Activated CD4-positive, alpha-beta T cell treated with anti-CD3 and anti-CD28 coated beads for 48 hours (primary cell): ENCODE measurements at places on chromosomes 4 and X.

DNA sequence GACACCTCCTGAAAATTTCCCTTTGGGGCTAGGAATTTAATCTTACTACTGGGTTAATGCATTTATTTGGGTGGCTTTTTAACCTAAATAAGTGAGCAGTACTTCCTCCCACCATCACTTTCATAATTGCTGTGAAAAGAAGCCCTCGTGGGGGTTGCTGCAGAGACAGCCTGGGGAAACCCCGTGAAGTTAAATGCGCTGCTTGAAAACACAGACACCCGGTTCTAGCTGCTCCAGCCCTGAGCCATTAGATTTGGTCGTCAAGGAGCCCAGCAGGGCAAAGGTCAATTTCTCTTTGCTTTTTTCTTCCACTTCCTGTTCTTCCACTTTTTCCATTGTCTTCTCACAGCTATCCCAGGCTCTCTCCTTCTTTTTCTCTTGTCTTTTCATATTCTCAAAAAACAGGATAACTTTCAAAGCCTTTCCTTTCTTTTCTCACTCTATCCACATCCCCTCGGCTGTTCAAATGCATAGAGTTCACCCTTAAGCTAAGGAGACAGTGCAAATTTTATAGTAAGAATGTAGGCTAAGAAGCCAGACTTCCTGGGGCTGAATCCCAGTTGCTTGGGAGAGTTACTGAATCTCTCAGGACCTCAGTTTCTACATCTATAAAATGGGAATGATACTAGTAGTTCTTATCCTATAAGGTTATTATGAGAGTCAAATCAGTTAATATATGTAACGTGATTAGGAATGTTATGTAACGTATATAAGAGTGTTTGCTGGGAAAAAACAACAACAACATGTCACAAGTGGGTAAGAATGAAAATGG, 91.5 kb upstream of the ZNF827 start:
- DNase-seq: peak; percentile 9

DNA sequence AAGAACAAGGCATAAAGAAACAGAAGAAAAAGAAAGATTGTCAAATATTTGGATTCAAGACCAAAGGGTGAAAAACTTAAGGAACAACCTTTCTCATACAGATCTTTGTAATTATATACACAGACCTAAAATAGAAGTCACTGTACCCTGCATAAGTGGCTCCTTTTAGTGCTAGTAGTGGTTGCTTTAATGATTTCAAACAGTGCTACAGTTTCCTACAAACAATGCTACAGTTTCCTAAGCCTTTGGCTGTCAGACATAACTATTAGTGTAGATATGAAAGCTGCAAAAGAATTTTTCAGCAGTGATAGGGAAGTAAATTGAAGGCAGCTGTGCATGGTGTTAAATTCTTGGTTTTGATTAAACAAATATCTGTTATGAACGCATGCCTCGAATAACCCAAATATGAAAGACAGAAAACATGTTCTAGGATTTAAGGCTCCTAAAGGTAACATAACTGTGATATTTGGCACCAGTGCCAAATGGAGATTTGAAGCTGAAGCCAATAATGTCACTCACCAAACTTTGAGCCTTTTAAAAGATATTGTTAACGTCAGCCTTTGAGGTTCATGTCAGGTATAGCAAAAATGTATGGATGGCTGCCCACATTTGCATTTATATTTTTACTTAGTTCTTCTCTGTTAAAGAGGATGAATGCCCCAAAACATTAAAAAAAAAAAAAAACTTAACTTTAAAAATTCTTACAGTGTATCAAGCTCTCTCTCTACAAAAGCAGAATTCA, 36.6 kb downstream of the SMARCAD1 start:
- no peak for DNase-seq

DNA sequence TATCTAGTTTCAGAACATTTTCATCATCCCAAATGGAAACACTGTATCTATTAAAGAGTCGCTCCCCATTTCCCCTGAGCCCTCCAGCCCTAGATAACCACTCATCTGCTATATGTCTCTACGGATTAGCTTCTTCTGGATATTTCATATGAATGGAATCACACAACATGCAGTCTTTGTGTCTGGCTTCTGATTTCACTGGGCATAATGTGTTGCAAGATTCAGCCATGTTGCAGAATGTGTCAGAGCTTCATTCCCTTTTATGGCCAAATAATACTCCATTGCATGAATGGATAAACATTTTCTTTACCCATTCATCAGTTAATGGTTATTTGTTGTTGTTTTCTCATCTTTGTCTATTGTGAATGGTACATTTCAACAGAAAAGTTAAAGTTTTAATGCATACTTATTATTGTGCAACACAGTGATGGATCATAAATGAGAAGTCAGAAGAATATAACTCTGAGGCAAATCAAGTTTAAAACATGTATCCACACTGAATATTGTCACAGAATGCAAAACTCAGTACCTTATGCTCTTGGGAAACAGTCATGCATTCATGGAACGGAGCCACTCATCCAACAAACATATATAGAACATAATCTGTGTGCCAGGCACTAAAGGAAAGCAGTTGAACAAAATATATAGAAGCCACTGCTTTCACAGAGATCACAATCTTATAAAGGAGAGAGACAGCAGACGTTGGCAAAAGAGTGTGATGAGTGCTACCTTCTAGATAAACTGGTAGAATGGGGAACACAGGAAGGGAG, 57.8 kb upstream of the MAGEA4 start:
- DNase-seq: no peak

- DNase-seq: no peak
These were observed 30.1 kb downstream of the ADGRA3 start for GRCh38 chr4:22485737-22486136.

GRCh38 chr4:174828845-174829701, at the start of gene GLRA3:
GLRA3 (minus strand) TSS chr4:174829247; CDS start chr4:174828811, 436 bp downstream.
- DNase-seq: peak; percentile 8

GRCh38 chrX:150227873-150228410, 135.2 kb upstream of the MAMLD1 start:
- DNase-seq: no peak

DNA sequence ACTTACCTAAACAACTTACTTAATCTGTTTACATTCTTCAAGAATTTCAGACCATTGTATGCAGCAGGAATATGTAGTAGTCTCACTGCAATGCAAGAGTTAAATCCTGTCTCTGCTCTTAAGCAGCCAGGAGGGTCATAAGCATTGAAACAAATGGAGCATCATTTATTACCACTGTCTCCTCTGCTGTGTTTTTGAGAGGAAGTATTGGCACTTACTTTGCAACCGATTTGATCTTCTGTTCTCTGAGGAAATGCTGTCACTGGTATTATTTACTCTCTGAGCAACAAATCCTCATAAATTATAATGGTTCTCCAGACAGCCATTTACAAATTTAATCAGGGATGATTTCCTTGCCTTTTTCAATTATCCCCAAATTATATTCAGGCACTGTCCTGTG, 1367.1 kb downstream of the STIM2 start:
- DNase-seq: no peak

DNA sequence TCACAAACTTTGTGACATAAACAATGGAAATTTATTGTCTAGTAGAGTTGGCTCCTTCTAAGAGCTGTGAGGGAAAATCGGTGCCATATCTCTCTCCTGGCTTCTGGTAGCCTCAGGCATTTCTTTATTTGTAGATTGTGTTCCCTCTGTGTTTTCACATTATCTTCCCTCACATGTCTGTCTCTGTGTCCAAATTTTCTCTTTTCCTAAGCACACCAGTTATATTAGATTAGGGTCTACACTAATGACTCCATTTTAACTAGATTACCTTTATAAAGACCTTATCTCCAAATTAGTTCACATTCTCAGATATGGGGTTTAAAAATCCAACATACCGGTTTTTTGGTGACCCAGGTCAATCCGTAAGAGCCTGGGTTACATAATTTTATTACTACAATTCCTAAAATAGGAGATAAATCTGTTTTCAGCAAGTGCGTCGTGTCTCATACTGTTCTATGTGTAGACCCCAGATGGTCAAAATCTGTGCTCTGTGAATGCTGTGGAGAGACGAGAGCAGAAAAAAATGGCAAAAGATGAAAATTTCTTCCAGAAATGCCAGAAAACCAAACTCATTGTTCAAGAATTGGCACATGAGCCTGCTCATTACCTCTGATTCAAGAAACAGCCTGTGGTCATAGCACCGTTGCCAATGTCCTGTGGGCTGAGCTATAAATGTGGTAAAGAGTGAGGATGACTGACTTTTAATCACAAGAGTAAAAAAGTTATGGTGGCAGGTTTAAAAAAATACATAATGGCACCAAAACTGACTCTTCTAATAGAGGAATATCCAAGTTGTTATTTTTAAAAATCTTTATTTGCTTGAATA, 574.7 kb downstream of the PCDH7 start:
- DNase-seq: no peak

DNA sequence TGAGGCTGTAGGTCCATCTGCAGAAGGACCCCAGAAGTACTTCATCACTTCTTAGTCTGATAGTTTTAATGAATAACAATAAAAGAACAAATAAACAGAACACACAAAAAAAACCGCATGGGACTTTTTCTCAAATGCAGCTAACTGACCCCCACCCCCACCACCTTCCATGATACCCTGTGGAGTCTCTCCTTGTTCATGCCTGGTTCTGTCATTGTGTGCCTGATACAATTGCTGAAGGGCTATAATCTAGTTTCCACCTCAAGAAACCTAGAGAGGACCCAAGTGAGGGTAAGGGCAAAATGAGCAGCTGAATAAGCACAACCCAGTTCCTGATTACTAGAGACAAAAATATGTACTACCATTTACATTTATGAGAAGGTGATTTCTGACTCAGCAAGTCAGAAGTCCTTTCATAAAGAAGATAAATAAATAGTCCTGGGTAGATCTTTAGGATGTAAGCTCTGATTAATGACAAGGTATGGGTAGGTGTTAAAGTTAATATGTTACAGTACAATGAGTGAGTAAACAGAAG, 155.1 kb downstream of the TMA16 start:
- no peak for DNase-seq

DNA sequence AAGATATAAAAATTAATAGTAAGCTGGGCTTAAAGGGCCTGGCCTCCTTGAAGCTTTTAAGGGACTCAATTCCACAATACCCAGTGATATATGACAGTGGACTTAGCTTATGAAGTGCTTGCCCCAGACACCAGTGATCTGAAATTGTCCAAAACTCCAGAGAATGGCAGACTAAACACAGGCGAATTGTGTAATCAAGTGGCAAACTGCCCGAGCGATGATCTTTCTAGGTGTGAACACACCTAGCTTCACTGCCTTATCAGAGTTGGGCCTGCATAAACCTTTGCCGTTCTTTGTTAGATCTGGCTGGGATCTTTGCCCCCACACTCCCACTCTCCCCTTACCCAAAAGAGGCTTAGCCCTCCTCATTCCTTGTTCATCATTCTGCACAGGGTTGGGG, 62.5 kb upstream of the SH3RF1 start:
- DNase-seq: no peak

GRCh38 chrX:48539345-48540027, at the start of gene TBC1D25:
TBC1D25 (plus strand) TSS chrX:48539714; CDS start chrX:48539798, 84 bp downstream.
- peak; percentile 97 for DNase-seq

DNA sequence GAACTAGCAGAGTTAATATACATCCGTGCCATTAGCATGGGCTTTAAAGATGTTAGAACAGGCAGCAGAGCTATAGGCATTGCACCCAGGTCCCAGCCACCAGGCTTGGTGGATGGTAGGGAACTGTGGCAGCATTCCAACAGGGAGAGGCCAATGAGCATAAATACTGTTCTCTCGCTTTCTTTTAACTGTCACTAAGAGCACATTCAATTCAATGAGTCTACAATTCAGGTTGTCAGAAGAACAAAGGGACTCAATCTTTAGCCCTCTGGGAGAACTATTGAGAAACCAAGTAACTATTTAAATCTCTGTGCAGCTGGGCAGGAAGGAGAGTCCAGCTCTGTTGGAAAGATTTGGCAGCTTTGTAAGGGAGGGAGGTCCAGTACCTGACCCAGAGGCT, 165.6 kb downstream of the CHIC1 start:
- DNase-seq: no peak

DNA sequence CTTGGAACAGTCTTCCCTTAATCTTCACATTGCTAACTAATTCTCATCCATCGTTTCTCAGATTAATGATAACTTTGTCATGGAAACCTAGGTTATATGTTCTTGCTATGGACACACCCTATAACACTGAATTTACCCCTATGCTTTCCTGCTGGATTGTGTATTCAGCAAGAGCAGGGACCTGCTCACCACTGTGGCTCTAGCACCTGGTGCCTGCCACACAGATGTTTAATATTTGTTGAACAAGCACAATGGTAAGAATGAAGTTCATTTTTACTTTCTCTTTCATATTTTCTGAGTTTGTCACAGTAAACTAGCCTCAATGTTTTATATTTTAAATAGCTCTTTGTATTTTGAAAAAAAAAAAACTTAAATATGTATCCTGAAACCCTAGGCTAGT, 734.0 kb upstream of the DIAPH2 start:
- no peak for DNase-seq

DNA sequence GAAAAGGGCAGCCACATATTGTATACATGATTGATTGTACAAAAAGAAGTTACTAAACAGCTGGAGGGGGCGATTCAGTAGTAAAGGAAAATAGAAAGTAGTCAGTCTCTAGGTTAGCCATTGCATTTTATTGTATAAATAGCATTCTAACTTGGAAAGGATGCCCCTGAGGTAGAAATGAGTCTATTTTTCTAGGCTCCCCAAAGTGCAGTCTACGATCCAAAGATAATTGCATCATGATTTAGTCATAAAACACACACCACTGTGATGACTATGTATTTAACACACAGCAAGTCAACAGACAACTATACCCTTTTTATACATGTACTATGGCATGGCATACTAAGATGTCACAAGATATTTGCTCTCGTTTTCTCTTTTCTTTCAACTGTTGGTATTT, 204.9 kb downstream of the APBB2 start:
- DNase-seq: no peak

DNA sequence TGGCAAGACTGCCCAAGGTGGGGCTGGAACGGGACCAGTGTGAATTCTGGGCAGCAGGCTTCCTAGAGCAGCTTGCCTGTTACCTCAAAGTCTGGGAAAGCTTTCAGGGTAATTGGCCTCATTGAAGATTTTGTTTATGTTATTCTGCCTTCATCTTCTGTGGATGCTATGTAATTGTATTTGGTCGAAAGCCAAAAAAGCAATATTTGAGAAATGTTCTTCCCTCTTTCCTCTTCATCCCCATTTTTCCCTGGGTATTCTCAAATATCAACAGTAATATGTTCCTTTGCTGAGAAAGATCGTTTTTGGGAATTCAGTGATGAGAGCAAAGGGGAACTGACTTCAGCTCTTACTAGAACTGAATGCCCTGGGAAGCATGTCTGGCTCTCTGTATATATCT, 12.9 kb downstream of the TMEM131L start:
- DNase-seq: no peak

DNA sequence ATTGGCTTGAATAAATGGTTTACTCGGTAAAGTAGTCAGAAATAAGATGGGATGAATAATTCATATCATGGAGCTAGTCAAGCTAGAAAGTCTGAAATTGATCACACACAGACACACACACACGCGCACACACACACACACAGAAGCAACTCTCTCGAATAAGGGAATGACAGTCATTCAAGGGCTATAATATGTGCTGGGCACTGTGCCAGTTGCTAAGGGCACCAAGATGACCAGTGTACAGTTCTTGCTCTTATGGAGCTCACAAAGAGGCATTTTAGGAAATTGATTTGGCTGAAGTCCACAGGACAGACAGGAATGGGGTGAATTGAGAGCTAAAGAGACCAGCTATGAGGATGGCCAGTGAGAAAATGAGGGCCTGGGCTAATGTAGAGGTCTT, 34.2 kb upstream of the SH3D19 start:
- DNase-seq: no peak
